ENCODE measurements at places on chromosomes 3 and 15.

GRCh38 chr15:64774629-64775493 is 528 bp downstream of the RBPMS2 start:
- no peak for DNase-seq

GRCh38 chr3:16432714-16433113 is 80.8 kb downstream of the RFTN1 start:
- no peak for DNase-seq

GRCh38 chr3:62708638-62709373 is 166.4 kb downstream of the CADPS start:
- no peak for DNase-seq

- DNase-seq = no peak
Measured at GRCh38 chr15:23538648-23539047, 26.8 kb upstream of the MKRN3 start.

DNA sequence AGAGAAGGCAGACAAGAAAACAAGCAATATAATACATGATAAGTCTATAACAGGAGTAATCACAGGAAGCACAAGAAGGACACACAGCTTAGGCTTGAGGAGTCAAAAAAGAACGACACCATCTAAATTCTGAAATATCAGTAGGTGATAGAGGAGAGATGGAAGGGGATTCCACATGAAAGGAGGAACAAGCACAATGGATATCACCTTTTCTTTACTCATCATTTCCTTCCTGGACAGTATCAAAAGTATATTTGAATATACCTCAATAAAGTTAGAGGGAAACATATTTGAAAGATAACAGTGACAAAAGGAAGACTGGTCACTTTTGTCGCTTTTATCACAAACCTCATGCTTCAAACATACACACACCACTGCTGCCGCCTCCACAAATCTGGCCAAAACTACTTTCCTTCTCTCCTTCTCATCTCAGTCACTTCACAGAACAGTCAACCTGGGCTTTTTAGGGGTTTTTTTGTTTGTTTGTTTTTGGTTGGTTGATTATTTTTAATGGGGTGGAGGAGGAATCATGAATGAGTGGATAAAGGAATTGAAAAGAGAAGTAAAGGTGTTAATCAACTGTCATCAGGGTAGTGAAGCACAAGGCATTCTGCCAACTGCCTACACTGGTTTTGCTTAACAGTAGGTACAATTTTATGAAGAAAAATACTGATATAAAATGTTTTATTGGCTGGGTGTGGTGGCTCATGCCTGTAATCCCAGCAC is 18.5 kb downstream of the DENND4A start:
- no peak for DNase-seq

- no peak for DNase-seq
Measured at GRCh38 chr3:41290306-41290705, 91.0 kb downstream of the CTNNB1 start.

- DNase-seq = no peak
Measured at GRCh38 chr15:60340207-60340921, 57.4 kb downstream of the ANXA2 start.

- DNase-seq = no peak
Measured at GRCh38 chr3:156293566-156293965, 173.2 kb downstream of the KCNAB1 start.

GRCh38 chr3:81105789-81106488 is 655.5 kb downstream of the GBE1 start:
- DNase-seq = no peak

DNA sequence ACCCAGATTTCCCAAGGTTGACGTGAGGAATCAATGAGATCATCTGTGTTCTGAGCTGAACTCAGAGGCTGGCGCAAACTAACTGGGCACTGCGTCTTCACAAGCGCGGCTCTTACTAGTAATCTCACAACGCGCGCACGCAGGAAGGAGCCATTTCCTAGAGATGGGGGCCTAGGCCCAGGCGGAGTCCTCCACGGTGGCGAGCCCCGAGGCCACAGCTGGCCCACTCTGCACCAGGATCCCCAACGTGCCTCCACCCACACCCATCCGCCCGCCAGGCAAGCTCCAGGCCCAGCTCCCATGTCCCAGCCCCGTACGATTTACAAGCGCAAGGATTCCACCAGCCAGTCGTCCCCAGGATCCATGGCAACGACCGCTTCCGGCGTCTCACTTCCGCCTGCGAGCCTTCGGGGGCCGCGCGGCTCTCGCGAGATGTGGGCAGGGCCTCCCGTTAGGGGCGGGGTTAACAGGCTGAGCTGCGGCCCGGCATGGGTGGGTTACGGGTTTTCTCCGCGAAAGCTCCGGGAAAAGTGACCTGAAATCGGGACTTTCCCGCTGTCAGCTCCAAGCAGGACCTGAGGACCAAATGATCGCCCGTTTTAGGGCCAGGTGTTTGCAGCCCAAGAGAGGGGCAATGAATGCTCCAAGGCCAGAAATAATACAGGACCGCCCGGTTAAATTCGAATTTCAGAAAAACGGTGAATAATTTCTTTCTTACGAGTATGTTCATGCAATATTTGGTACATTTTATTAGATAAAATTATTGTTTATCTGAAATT is at the start of gene WDR73:
WDR73 (minus strand) TSS at position 374 of the 779 bp plus-strand sequence; CDS start at position 365, 9 bp downstream.
- DNase-seq = peak; percentile 85

DNA sequence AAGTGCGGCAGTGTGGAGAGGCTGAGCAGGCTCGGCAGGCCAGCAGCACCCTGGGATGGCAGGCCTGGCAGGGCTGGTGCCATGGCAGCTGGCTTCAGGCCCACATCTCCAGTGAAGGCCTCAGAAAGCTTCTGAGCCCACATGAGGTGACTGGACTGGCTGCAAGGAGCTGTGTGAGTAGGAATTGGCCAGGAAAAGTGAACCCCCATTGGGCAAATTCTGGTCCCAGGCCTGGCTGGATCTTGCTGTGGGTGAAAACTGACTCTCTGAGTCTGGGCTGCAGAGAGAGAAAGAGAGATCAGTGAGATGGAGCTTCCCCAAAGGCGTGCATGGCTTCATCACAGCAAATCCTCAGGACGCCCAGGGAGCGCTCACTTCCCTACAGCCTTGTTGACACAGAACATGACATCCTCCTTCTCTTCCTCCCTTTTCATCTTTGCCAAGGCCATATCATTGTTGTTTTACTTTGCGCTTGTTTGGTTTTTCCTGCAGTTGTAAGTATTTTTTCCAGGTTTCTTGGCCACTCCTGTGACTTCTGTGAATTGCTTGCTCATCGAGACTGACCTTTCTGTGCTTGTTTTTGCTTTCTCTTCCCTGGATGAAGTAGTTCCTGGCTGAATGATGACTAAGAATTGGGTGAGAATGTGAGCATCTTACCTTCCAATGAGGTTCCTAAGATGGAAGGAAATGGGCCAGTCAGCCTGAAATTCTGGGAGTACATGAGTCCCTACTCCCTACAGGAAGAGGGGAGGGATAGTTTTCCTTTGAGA is 299.1 kb downstream of the TLE3 start:
- no peak for DNase-seq

DNA sequence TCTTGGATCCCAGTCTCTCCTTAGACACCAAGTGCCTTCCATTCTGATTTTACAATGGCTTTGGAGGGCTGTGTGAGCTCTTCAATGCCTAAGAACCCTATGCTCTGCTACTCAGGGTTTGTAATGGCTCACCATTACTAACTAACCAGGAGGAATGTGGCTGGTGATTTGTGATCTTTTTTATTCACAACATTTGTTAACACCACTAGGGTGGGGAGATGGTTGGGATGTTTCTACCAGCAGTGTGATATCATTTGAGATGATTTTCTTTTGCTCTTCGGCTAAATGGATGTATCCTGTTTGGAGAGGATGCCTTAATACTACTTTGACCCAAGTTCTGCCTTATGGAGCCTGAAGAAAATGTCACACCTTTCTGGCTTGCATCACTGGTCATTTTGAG is 226.9 kb downstream of the MFSD1 start:
- no peak for DNase-seq

GRCh38 chr3:161230621-161231171 is 9.6 kb downstream of the NMD3 start:
- no peak for DNase-seq

Data from AG04450 (cell line).